ENCODE measurements at places on chromosomes 7 and 10. TPM values are rescaled to one million over a fixed set of nuclear protein-coding genes. Genes with fewer than 3 reads are reported as not detected.

DNA sequence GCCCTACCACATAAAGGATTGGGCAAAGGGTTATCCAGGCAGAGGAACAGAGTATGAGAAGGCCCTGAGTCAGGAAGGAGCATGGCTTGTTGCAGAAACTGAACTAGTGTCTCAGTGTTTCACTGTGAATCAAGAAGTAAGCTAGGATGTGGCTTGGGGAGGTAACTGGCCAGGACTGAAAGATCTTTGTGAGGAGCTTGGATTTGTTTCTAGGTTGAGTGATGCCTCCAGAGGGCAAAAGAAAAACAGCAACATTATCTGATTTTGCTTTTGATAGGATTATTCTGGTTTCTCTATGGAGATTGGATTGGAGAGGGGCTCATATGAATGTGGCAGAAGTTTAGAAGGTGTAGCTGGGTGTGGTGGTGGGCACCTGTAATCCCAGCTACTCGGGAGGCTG, 137.9 kb upstream of the HDAC9 start:
- no peak for DNase-seq

DNA sequence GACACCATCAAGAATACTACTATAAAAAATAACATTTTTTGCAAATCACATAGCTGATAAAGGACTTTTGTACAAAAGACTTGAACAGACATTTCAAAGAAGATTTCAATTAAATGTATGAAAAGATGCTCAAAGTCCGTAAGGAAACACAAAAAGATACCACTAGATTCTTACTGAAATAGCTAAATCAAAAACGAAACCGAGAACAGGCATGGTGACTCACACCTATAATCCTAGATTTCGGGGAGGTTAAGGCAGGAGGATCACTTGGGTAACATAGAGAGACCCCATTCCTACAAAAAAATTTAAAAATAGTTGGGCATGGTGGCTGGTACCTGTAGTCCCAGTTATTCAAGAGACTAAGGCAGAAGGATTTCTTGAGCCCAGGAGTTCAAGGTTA, 520.2 kb upstream of the GRM3 start:
- DNase-seq = no peak

SFTPA1 gene
- total RNA-seq = not detected

DNA sequence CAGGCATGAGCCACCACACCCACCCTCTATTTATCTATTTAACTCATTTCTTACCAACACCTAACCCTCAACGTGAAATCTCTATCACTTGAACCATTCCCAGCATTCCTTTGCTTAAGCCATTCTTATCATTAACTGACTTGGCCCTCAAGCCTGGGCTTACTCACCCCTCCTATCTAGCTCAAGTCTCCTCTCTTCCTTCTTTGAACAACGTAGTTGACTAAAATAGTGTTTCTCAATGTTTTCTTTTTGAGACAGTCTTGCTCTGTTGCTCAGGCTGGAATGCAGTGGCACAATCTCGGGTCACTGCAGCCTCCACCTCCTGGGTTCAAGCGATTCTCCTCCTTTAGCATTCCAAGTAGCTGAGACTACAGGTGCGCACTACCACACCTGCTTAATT, 7.0 kb downstream of the ANXA7 start:
- DNase-seq = no peak

TEX47 gene
- total RNA-seq = not detected

LMTK2 gene
- total RNA-seq = 14.9 TPM

DNA sequence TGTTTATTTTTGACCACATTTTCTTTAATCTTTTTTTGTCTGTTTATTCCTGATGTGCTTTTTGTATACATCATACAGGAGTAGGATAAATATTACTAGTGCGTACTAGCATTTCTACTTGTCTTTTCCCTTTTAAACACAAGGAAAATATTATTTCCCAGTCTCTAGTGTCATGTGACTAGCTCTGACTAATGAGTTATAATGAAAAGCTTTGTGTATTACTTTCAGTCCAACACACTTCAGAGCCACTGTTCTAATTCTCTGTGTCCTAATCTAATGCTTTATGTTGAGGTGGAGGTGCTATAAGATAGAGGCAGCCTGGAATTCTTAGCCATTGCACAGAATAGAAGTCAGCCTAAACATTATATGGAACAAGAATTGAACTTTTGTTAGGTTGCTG, 65.0 kb upstream of the RAB18 start:
- DNase-seq = no peak

GRCh38 chr10:11080564-11080984, 62.9 kb downstream of the CELF2 start:
- DNase-seq = no peak

LRRC61 gene
- total RNA-seq = 24.9 TPM

TACC2 gene
- total RNA-seq = not detected

GRCh38 chr10:74575191-74575720, 251.1 kb upstream of the KAT6B start:
- no peak for DNase-seq

- DNase-seq = no peak
Observed at GRCh38 chr10:29252811-29253689, 35.8 kb upstream of the LYZL1 start.

DNA sequence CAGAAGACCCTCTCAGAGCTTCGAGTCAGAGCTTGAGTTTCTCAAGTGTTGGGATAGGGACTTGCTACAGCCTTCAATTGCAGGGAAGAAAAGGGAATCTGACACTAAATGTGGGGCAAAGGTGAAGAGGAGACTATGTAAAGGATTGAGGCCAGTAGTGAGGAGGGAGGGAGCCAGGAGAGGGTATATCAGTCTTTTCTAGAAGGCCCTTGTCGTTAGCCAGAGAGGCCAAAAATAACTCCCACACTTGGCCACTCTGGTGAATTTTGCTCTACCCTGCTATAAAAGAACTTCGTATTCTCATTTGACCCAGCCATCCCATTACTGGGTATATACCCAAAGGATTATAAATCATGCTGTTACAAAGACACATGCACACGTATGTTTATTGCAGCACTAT, 162.0 kb downstream of the MDFIC start:
- DNase-seq = no peak

GRCh38 chr10:130423455-130424305, 287.5 kb downstream of the GLRX3 start:
- no peak for DNase-seq

DNA sequence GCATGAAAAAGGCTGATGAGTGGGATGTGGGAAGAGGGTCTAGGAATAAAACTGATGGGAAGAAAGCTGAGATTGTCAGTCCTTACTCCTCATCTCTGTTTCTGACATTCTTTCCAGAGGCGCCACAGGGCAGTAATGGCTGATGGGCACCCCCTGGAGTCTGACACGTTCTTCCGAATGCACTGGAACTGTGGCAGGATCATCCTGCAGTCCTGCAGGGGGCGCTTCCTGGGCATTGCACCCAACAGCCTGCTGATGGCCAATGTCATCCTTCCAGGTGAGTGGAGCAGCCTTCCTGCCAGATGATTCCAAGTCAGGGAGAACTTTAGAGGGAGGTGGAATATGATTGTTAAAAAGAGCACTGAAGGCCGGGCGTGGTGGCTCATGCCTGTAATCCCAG, 4.8 kb downstream of the FSCN3 start:
- DNase-seq = no peak

DNA sequence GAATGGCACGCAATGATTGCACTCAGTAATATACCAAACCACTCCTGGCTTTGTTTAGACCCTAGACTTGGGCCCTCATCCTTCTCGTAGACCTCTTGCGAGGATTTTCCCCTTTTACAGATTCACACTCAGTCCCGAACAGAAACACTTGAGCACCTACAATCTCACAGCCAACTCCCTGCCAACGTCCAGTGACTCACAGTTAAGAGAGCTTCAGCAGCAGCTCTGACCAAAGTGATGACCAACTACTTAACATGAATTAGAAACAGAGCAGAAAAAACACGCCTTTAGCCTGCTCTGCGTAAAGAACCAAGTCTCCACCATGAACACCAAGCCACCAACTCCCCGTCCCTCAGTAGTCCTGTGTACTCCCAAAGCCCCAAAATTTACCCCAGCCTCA, 2.2 kb downstream of the DNAJC30 start:
- no peak for DNase-seq

DNA sequence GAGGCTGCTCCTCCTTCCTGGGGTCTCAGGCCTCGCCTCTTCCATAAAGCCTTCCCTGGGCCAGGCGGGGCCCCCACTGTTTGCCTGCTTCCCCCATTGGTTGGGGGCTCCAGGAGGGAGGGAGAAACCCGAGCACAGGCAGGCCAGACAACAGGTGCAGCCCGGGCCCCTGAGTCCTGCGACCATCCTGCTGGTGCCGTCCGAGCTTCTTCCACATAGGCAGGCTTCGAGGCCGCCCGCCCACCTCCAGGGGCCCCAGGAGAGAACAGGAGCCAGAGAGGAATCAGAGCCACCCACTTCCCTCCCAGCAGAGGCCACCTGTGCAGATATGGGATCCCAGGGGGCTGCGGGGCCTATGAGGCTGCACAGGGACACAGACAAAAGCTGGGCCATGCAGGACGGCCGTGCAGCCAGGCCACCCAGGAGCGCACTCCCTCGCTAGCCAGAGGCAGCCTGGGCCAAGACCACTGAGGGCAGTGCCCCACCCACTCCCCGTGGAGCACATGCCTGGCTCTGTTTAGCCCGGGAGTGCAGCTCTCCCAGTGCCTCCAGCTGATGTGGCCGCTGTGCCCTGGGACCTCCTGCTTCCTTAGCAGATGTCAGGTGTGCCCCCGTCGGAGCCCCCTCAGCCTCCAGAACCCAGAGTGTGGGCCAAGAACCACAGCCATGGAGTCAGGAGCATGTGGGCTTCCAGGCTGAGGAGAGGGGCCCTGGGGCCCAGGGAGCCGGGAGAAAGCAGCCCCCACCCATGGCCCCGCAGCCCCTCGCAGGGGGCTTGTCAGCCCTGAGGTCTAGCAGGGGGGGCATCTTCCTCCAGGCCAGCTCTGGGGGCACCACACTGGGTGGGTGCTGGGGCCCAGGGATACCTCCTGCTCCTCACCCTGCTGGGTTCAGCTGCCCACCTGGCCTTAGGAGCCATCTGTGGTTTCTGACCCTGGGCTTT, 59.9 kb upstream of the INPP5A start:
- DNase-seq = no peak

DNA sequence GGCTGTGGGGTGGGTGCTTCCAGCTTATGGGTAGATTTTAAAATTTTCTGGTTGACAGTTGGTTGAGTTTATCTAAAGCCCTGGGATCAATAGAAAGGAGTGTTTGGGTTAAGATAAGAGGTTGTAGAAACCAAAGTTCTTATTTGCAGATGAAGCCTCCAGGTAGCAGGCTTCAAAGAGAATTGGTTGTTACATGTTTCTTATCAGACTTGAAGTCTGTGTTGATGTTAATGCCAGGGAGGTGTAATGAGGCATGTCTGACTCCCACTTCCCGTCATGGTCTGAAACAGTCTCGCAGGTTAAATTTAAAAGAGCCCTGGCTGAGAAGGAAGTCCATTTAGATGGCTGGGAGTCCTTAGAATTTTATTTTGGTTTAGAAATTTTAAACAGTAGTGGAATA, 165.2 kb upstream of the TMEM72 start:
- no peak for DNase-seq

TSPAN13 gene
- 0.96 TPM for total RNA-seq

FANK1 gene
- not detected for total RNA-seq

DNA sequence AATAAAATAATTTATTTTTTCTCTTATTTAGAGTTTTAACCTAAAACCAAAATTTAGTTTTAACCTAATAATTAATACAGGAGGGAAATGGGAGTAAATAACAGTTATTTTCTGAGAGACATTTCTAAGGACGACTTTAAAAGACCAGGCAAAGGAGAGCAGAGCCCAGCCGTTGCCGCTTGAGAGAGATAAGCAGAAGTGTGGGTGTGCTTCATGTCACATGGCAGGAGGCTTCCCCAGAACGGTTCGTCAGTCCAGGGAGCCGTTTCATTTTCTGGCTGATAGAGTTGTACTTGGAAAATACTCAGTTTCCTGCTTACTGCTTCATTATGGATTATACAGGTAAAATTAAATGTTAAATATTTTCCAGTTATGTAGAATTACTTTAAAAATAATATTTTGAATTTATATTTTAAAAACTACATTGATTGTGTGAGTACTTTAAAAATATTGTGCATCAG, 61.4 kb downstream of the ST7 start:
- DNase-seq = no peak

DNA sequence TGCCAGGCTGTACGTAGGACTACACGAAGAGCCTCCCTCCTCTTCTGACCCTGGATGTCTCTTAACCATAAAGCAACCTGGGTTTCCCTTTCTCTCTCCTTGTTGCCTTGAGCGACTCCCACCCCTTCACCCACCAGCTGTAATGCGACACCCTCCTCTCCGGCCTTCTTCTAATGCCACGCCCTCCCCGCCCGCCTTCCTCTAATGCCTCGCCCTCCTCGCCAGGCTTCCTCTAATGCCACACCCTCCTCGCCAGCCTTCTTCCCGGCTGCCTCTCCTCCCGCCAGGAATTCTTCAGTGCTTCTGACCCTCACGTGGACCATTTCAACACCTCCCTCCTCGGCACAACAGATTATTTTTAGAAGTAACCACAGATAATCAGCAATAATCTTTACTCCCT, 348.5 kb upstream of the SHH start:
- no peak for DNase-seq

GRCh38 chr7:80558116-80558515, 46.3 kb upstream of the GNAT3 start:
- no peak for DNase-seq

CYP26C1 gene
- total RNA-seq = not detected

GRCh38 chr7:77887567-77887966, 89.0 kb downstream of the PHTF2 start:
- DNase-seq = no peak

POU6F2 gene
- total RNA-seq = not detected

DNA sequence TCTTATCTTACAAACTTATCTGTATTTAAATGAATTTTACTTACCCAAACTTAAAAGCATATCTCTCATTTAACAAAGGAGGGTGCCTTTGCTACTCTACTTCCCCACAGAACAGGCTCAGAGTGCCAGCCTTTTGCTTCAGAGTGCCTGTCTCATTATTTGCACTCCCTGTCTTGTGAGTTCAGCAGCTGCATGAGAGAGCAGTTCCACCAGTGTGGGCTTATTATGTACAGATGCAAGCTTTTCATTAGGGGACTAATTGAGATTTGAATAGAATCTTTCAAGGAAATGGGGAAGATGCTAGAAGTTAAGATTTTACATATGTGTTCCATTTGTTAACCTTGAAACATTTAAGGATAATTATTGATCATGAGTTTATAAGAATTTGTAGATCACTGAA, 310.2 kb upstream of the LRRN3 start:
- DNase-seq = no peak

DNA sequence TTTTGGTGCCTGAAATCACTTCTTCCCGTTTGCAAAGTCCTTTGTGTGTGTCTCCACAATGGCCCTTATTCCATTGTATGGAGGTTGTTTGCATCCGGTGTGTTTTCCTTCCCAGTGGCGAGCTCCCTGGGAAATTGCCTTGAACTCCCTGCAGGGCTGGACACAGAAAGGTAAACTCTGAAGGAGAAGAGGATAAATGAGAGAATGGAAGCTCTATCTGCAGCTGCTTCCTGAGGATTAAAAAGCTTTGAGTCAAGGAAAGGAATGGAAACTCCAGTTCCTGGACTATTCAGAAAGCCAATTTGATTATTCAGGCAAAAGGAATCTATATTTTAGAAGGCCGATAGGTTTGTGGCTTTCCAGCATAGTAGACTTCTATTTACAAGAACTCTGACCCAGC, 4.4 kb upstream of the GRK5 start:
- no peak for DNase-seq

Data from activated T-helper 1 cell treated with anti-CD3 and anti-CD28 coated beads, Interleukin-12 subunit alpha, Interleukin-12 subunit beta, Interleukin-2, Interleukin-4 antibody, amounts not matched to agents 30 ng/mL and 10 ng/mL and 1 ng/mL, durations not matched to agents 14 hours and 24 hours and 36 hours (primary cell).